ENCODE measurements at places on chromosomes 3 and 15.

GRCh38 chr3:193129607-193130006, 111.4 kb upstream of the PLAAT1 start:
- DNase-seq: no peak

- DNase-seq: no peak
Observed at GRCh38 chr3:79285871-79286270, 481.9 kb downstream of the ROBO1 start.

GRCh38 chr3:14113965-14114635, 10.6 kb downstream of the CHCHD4 start:
- no peak for DNase-seq

- no peak for DNase-seq
Observed at GRCh38 chr3:174581558-174581957, 277.6 kb upstream of the NAALADL2 start.

GRCh38 chr15:45606413-45606812, 19.2 kb downstream of the BLOC1S6 start:
- DNase-seq: no peak

DNA sequence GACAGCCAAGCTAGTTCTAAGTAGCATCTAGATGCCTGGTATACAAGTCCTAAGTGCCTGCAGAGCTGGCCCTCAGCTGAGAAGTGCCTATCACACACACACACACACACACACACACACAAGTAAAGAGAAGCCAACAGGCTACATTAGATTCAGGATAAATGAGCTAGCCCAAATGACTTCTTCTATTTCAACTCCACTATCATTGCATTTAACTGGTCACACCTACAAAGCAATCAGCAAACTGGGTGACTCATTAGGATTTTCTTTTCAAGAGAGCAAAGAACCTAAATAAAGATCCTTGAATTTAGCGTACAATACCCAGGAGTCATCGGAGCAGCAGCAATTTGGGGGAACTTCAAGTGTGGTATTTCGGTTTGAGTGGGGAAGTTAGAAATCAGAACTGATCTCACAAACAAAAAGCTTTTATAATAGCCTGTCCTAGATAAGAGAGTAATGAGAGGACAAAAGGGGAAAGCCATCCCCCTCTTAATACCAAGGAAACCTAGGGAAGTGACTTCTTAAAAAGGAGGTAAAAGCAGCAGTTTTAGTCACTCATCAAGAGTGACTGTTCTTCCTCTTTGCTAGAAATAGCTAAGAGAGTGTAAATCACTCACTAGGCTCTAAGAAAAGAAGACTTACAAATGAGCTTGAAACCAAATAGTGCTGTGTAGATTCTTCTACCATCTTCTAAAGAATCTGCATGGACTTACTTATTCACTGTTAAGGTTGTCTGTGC, 112.7 kb downstream of the TNIK start:
- no peak for DNase-seq

GRCh38 chr3:141335531-141336061, 32.7 kb upstream of the ZBTB38 start:
- DNase-seq: no peak

DNA sequence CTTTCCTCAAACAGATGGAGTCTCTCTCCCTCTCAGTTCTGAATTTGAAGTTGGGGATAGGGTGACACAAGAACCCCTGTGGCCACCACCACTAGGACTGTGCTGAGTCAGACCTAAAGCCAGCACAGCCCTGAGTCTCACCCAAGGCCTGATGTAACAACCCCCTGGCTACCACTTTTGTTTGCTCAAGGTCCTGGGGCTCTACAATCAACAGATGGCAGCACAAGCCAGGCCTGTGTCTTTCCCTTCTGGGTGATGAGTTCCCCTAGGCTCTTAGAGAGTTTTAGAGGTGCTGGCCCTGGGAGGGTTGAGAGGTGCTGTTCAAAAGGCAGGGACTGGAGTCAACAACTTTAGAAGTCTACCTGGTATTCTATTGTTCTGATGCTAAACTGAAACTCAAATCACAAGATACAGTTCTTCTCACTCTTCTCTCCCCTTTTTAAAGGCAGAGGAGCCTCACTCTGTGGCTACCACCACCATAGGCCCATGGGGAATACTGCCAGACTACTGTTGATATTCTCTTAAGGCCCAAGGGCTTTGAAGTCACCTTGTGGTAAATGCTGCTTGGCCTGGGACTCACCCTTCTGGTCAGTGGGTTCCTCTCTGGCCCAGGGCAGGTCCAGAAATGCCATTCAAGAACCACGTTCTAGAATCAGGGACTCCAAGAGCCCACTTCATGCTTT, 6.5 kb downstream of the OR5K4 start:
- DNase-seq: no peak

- DNase-seq: no peak
Observed at GRCh38 chr3:73848173-73848906, 223.6 kb upstream of the PDZRN3 start.

- no peak for DNase-seq
Observed at GRCh38 chr3:16178628-16178988, 4.1 kb downstream of the GALNT15 start.

DNA sequence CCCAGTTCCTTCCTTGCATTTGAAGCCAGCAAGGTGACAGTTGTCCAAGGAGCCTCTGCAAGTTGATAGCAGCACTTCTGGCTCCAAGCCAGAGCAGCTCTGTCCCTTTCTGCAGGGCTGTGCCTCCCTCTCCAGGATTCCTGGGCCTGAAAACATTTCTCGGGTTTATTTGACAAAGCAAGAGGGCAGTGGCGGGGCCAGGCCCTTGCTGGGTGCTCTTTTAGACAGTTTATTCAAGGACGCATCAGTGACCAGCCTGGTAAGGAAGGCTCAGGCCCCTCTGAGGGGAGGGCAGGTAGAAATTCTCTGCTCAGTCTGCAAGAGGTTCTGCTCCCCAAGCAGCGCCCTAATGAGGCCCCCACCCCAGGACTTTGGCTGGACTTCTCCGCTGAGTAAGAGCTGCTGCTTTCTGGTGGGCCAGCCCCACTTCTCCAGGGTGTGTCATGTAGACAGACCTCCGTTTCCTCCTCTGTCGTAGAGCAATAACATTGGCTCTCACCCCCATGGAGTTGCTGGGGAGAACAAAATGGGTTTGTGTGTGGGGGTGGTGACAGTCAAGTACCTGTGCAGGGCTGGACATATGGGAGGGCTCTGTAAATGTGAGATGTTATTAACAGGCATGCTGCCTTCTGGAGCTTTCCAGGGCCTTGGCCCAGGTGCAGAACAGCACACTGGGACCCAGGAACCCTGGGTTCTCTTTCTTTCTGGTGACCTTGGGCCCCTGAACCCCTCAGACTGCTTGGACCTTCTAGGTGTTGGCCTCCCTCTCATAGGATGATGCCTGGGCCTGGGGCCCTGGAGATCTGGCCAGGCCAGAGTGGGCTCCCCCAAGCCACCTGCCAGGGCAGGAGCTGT, 146.2 kb upstream of the TLE3 start:
- no peak for DNase-seq

- DNase-seq: no peak
Observed at GRCh38 chr3:113594066-113594465, 61.7 kb downstream of the SIDT1 start.

DNA sequence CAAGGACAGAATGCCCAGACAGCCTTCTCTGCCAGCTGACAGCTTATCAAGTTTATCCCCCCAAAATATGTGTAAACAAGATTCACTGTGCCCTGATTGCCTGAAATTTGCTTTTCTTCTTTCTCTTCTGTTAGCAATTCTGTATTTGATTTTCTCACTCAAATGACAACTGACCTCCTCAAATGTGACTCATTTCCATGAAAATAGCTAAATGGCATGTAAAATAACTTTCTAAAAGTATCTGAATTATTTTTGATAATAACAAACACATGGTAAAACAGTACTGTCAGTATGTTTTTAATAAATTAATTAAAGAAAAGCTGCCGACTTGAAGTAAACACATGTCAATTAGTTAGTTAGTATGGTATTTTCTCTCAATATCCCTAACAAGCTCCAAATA, 202.3 kb upstream of the STAC start:
- DNase-seq: no peak

DNA sequence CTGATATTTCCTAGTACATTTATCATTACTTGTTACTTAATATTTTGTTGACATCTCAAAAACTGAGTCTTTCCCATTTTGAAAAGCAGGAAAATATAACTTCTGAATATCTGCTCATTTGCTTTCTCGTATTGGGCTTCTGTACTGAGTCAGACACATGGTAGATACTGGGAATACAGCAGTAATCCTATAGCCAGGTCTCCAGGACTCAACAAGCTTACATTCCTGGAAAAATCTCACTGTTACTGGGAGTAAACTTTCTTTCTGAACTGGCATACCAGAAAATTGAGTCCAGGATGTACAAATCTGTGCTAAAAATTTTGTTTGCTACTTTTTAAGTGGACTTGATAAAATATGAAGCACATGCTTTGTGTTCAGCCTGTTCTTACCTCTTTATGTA, 240.4 kb downstream of the RBMS3 start:
- DNase-seq: no peak

DNA sequence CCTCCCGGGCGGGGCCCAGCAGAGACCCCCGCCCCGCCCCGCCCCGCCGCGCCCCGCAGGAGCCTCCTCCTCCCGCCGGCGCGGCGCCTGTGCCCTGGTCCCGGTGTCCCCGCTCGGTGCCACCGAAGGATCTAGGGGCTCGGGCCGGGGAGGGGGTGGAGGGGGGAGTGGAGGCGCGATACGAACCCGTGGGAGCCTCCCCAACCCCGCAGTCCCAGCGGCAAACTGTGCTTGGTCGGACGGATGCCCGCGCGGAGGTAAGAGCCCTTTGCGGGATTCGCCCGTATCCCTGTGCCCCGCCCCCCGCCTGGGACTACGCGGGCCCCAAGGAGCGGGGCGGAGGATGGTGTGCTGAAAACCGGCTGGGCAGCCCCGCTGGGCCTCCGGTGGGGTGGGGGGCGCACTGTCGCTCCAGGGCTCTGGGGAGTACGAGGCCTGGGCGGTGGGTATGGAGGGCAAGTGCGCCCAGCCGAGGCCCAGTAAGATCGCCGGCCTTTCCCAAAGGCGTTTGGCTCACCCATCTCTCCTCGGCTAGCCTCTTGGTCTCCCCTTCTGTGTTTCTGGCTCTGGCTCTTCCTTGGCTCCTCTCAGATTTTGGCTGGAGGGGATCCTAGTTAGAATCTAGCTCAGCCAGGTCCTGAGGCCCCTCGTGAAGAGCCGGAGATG, 65.6 kb upstream of the POLG start:
- no peak for DNase-seq

DNA sequence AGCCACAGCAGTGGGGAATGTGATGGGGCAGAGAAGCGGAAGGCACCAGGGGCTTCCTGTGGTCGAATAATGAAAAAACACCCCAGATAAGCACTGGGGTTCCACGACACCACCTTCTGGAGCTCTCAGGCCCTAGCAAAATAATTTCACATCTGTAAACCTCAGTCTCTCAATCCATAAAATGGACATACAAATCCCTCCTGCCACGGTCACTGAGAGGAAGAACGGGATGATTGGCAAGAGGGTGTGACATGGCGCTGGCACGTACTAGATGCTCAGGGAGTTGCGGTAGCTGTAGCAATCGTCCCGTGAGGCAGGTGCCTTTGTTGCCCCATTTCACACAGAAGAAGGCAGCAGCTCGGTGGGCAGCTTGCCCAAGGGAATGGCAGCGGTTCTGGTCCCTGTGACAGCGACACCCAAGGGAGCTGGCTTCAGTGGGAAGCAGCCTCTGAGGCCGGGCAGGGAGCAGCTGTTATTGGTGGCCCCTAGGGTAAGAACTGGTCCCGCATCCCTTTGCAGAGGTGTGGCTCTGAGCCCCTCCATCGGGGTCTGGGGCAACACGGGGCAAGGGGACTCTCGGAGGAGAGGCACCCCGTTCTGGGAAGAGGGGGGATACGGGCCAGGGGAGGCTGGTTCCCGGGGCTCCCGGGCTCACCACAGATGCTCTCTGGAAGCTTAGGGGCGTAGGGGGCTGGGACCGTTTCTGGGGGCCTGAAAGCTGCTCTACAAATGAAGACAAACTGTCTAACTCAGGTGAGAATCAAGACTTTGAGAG, 114.0 kb upstream of the ALDH1A3 start:
- no peak for DNase-seq

DNA sequence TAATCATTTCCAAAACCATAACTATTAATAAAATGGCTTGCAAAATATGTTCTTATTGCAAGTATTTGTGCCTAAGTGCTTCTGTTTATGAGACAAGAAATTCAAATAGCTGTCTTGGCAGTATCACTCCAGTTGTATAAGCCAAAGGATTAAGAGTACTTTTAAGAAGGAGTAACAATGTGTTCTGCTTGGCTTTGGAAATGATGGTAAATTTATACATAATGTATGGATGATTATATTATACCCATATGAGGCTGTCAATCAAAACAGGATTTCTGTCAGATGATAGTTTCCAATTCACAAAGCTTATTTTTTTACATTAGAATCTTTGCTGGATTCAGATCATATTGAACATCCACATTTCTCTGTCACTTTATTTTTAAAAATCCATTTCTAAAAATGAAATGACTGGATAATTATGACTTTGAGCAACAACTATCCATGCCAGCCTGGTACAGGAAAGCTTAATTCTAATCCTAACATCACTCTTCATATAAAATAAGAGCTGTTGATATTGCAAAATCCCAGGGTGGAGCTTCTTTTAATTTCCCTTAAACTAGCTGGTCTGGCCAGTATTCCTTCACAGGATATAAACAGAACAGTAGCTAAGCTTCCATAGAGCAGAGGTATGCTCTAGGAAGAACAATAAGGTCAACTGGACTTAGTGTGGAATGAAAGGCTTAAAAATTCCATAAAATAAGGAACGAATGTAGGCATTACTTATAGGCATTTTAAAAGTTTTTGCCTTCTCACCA, 30.0 kb upstream of the ZNF280D start:
- no peak for DNase-seq

GRCh38 chr15:71883447-71883846, 73.1 kb downstream of the NR2E3 start:
- DNase-seq: no peak
